ENCODE measurements at places on chromosomes 12 and 14.

GRCh38 chr12:54166567-54167499 lies 22.0 kb downstream of the SMUG1 start:
- no peak for DNase-seq

DNA sequence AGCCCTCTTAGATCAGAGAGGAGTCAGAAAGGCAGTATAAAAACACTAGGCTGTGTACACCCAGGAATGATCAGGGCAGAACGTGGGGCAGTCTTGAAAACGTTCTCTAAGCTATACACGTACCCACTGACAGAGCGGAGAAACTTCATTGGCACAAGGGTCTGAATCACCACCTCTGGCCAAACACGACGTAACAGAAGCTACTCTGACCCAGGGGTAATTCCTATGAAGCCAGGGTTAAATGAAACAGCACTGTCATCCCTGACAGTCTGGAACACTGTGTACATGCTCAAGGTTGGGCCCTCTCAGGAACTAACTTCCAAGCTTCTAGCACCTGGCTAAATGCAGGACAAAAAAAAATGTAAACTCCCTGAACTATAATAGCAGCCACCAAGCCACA lies 38.4 kb downstream of the PARP11 start:
- no peak for DNase-seq

GRCh38 chr12:32821293-32821692 lies 65.6 kb upstream of the YARS2 start:
- no peak for DNase-seq

- DNase-seq = no peak
Observed at GRCh38 chr14:35197015-35197414, 74.7 kb downstream of the PRORP start.

GRCh38 chr12:107593713-107594381 lies 91.8 kb upstream of the PWP1 start:
- DNase-seq = no peak

DNA sequence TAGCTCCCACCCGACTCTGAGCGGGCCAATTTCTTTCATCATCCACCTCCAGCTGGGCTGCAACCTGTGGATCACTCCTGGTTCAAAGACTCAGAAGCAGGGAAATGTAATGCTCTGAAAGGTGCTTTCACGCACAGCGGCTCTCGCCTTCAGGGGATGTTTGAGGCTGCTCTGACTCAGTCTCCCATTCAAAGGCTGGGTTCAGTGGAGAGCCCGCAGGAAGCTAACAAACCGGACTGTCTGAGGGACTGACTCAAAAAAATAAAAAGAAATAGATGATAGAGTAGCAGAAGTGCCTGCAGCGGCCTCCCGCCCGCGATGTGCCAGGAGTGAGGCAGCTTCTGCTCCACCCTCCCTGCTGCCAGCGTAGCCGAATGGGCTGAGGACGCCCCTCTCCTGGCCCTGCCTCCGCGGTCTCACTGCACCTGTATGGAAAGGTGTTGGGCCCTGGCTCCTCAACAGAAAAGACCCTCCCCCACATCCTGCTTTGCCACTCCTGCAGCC lies 98.0 kb downstream of the GCH1 start:
- no peak for DNase-seq

DNA sequence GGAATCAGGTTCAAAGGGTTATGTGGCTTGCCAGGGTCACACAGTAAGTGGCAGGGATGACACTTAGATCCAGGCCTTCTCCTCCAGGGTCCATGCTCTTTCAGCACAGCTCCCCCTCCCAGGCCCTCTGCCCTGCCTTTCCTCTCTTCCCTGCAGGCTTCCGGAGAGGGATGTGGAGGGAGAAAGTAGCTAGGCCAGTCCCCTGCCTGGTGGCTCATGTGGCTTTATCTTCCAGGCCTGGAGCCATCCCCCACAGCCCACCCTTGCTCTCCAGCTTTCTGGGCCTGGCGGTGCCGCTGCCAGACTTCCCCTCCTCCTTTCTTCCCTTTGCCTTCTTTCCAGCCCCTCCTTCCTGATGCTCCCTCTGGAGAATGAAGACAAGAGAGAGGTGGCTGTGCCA lies 1.7 kb downstream of the PSMB11 start:
- DNase-seq = no peak

DNA sequence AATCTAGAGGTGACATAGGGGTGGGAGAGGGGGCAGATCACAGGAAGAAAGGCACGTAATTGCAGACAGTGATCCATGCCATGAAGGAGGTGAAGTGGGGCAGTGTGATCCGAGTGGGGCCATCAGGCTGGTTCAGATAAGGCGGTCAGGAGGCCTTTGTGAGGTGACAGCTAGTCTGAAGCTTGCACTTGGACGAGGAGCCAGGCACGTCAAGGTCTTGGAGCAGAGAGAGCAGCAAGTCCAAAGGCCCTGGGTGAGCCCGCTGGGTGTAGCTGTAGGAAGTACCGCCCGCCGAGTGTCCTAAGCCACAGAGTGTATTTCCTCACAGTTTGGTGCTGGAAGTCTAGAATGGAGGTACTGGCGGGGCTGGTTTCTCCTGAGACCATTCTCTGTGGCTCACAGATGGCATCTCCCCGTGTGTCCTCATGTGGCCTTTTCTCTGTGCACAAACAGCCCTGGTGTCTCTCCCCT lies 23.6 kb downstream of the RHOF start:
- no peak for DNase-seq

DNA sequence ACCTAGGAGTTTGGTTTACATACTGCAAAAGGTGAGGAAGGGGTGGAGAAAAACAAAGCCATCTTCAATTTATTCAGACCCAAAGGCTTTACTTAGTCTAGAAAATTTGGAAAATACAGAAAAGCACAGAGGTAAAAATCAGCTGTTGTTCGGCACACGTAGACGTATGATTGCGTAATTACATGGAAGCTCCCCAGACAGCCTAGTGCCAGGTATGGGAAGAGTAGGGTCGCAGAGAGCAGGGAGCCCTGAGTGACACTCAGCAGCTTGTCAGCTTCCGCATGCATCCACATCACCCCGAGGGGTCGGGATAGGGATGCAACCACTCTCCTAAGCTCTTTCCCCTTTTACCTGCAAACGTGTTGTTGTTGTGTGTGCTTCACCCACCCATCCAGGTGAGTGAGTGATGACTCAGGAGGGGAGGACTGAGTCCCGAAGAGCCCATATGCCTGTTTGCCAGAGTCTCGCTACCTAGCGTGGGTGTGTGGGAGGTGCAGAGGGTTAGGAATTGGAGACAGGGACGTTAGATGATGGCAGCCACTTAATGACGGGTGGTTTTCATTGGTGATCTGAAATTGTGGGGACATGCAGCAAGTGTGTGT lies 20.1 kb downstream of the PIWIL1 start:
- DNase-seq = no peak

All from DMS153 (cell line).